ENCODE measurements at places on chromosomes 4 and X.

DNA sequence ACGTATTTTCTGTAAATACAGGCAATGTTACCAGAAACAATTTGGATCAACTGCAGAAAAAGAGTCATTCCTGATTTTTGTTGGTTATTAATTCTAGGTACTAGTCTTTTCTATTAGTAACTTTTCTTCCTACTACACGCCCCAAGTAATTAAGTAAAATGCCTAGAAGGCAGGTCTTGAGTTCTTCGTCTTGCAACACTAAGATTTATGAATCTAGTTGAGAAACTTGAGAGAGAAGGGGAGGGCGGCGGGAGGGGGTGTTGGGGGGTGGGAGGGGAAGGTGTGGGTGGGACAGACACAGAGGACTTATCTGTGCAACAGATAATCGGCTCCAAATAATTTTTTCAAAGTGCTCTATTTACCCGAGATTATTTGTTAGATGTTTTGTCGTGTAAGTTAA, 3.0 kb downstream of the RAP2C start:
- peak; percentile 2 for DNase-seq

DNA sequence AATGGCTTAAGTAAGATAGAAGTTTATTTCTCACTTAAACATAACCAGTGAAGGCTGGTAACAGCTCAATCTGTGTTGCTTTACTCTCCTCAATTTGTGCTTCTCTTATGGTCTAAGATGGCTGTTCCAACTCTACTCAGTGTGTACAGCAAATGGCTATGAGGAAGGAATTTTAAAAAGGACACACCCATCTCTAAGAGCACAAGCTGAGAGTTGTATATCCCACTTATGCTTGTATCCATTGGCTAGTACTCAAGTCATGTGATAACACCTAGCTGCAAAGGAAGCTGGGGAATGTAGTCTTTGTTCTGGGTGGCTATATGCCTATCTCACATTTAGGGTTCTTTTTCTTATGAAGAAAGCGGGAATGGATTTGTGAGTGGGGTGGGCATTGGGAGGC, 63.3 kb downstream of the GPAT3 start:
- no peak for DNase-seq

DNA sequence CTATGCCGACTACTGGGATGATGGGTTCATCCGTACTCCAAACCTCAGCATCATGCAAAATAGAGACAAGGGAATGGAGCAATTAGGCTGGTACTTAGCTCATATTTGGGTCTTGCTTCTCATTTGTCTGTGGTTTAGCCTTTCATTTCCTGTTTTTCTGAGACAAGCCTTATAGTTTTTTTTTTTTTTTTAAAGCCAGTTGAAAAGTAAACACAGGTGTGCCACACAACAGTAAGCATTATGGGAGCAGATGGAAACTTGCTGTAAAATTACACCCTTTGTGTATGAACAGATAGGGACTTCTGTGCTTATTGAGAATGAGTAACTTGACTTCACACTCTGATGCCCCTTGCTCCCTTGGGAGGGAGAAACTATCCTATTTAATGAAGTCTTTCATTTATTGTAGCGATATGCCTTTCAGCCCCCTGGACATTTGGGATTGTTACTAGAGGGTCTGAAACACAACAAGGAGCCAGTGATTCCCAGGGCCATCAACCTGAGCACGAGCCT, 13.7 kb downstream of the RASSF6 start:
- no peak for DNase-seq

- no peak for DNase-seq
Observed at GRCh38 chr4:9800848-9801247, 19.4 kb downstream of the DRD5 start.

DNA sequence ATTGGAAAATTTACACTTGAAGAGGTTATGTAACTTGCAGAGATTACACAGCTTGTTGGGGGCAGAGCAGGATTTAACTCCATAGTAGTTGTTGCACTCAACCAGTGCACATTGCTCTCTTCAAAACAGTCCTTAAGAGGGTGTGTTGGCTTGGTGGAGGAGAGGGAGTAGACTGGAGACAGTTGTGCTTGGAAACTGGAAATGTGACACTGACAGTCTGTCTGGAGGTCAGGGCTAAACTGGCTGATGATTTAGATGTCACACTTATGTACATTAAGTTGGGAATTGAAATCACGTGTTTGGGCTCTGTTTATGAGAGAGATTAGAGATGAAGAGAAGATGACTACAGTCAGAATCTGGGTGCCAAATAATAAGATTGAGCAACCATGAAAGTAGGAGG, 32.9 kb downstream of the CCSER1 start:
- DNase-seq: no peak

DNA sequence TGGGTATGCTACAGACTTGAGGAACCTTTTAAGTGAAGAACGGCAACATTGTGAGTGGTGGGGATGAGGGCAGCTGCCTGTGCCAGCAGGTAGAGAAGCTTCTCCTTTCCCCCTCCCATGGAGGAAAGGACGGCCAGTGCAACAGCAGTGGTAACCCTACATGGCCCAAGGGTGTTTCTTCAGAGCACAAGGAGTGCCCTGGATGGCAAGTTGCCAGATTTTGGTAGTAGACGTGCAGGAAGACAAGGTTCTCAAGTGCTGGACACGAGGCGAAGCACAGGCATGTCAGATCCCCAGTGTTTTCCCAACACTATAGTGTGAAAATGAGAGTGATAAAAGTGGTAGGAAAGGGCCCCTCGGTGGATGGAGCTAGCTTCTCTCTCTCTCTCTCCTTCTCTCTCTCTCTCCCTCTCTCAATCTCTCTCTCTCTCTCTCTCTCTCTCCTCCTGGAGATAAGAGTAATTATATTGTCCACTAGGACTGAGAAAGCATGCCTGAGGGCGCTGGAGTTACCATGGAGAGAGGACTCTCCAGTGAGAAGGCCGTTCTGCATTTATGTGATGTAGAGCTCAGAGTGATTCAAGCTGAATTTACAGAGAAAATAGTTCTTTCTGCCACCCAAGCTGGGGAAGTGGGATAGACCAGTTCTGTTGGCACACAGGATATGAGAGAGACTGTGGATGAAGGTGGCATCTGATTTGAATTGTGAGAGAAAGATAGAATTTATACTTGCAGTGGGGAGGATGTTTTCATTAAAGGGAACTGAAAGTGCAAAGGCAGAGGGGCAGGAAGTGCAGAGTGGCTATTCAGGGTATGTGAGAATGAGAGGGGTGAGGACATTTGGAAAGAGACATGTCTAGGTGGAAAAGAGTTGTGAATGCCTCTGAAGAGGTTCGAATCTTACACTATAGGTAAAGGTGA, 25.7 kb upstream of the TRPC3 start:
- no peak for DNase-seq

- DNase-seq: peak; percentile 52
Observed at GRCh38 chr4:48033825-48034413, 17.3 kb downstream of the NIPAL1 start.

DNA sequence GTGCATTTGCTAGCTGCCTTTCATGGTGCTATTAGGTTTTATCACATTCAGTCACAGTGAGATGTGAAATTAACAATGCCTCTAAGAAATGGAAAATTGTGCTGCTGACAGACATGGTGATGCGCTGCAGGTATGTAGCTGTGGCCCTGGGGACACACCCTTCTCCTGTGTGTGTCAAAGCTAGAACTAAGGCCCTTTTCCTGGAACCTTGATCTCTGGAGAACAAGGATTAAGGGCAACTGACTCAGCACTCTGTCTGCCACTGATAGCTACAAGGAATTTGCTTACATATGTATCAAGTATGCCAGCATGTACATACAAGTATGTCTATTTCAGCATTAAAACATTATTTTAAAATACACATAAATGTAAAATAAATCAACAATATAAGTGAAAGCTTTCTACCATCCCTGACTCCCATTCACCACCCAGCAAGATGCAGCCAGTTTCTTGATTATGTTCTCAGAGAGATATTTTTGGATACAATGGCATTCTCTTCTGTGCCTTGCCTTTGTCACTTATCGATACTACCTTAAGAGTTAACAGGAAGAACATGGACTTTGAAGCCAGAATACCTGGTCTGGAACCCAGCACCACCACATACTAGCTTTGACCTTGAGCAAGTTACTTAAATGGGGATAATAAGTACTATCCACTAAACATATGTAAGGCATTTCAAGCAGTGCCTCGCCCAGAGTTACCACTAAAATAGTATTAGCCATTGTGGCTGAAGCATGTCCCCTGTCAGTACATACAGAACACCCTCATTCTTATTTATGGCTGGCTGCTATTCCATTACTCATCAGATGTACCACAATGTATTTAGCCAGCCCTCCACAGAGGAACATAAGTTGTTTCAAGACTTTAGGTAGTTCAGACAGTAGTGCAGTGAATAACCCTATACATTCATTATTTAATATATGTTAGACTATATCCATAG, 68.5 kb downstream of the NPNT start:
- no peak for DNase-seq

DNA sequence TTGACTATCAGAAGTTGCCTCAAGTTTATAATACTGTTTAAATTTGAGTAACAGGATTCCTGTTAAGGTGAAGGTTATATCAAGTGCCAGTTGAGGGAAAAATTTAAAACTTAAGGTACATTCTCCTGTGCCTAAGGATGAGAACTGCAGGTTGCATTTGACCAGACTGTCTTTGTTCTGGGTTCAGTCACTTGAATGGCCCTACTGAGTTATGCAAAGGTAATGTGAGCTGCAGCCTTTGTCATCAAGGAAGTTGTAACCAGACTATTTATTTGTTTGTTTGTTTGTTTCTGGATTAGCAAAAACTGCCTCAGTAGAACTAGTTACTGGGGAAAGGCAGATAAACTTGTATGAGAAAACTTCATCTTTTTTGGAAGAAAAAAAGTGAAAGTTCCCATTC, 131.9 kb downstream of the ATOH1 start:
- DNase-seq: no peak
